ENCODE measurements at places on chromosomes 6 and 20. TPM values are rescaled to one million over a fixed set of nuclear protein-coding genes. Genes with fewer than 3 reads are reported as not detected.

The EPPIN gene
- total RNA-seq: not detected

The KCNQ5 gene
- 6.2 TPM for total RNA-seq

The PRR18 gene
- total RNA-seq: not detected

The PTK6 gene
- 0.50 TPM for total RNA-seq

The MYLK2 gene
- 0.30 TPM for total RNA-seq

The EHMT2 gene
- total RNA-seq: 61.4 TPM

The STMND1 gene
- not detected for total RNA-seq

The KCNS1 gene
- 0.13 TPM for total RNA-seq

The BEND6 gene
- not detected for total RNA-seq

The KIF25 gene
- total RNA-seq: not detected

The OR2H2 gene
- total RNA-seq: not detected

The MAK gene
- total RNA-seq: not detected
